ENCODE measurements at places on chromosomes 2 and 18. TPM values are rescaled to one million over a fixed set of nuclear protein-coding genes. Genes with fewer than 3 reads are reported as not detected.

GRCh38 chr2:191451116-191451515 lies 205.9 kb downstream of the MYO1B start:
- DNase-seq = no peak

- DNase-seq = no peak
Observed at GRCh38 chr2:59249441-59250306, 1008.5 kb upstream of the FANCL start.

- no peak for DNase-seq
Observed at GRCh38 chr2:24930768-24931167, 10.7 kb upstream of the ADCY3 start.

GRCh38 chr18:1392046-1392445 lies 487.4 kb downstream of the ADCYAP1 start:
- no peak for DNase-seq

- DNase-seq = no peak
Observed at GRCh38 chr18:64110692-64111480, 38.0 kb downstream of the LINC00305 start.

GRCh38 chr18:54717673-54718407 lies 110.4 kb upstream of the RAB27B start:
- DNase-seq = no peak

Gene MCFD2
- total RNA-seq = 78.9 TPM

Gene MOB1A
- total RNA-seq = 119 TPM

Data from mucosa of gallbladder (tissue), 1 donor.